Aorta (tissue), 5 donors: ENCODE measurements at places on chromosomes 7 and 10. TPM values are rescaled to one million over a fixed set of nuclear protein-coding genes. Genes with fewer than 3 reads are reported as not detected.

DNA sequence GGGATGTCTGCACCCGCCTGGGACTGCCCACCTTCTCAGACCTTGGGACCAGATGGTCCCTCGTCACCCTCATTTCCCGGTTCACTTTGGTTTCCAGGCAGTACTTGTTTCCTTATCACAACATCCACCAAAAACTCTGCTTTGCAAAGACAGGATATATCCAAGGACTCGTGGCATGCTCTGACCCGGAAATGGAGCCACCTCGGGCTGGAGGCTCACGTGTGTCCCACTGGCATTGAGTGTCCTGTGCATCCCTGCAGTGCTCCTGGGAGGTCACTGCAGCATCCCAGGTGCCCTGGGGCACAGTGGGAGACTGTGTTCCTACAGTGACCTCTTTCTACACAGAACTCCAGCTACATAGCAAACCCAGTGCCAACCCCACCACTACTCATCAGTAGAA lies 611.9 kb upstream of the FOXK1 start:
- DNase-seq: no peak

DNA sequence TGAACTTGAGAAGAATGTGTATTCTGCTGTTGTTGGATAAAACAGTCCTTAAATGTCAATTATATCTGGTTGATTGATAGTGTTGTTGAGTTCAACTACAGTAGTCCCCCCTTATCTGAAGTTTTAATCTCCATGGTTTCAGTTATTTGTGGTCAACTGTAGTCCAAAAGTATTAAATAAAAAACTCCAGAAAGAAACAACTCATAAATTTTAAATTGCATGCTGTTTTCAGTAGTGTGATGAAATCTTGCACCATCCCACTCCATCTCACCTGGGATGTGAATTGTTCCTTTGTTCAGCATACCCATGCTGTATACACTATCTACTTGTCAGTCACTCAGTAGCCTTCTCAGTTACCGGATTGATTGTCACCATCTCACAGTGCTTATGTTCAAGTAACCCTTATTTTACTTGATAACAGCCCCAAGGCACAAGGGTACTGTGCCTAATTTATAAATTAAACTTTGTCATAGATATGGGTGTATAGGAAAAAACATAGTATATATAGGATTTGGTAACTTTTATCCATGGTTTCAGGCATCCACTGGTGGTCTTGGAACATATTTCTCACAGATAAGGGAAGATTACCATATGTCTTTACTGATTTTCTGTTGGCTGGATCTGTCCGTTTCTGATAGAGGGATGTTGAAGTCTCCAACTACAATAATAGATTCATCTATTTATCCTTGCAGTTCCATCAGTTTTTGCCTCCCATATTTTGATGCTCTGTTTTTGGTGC lies 57.1 kb downstream of the AOAH start:
- no peak for DNase-seq

DNA sequence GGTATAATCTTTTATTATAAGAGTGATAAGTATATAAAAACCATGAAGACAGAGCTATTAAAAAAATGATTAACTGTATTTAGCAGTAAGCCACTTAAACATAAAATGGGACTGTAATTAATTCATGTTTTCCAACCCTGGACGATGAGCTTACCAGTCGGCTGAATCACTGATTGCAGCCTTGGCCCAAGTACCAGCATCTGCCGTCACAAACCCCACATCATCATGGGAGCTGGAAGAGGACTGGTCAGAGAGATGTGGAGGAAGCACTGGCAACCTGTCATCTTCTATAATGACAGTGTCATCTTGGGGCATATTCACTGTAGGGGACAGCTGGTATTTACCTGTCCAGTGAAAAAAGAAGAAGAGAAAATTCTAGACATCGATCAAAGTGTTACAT lies 473.6 kb downstream of the PARD3 start:
- DNase-seq: no peak

DNA sequence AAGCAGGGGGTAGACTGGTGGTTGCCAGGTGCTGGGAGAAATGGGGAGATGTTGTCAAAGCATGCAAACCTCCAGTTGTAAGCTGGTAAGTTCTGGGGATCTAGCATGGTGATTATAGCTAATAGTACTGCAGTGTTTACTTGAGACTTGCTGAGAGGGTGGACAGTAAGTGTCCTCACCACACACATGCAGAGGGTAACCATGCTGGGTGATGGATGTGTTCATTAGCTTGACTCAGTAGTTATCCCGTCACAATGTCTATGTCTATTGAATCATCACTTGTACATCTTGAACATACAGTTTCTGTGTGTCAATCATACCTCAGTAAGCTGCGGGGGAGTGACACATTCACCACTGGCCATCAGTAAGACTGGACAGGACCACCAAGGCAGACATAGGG lies 42.1 kb downstream of the GSDME start:
- no peak for DNase-seq

LRRN3 gene
- total RNA-seq: 0.51 TPM

GRCh38 chr10:983971-984655 lies 4.1 kb upstream of the GTPBP4 start:
- DNase-seq: no peak

DNA sequence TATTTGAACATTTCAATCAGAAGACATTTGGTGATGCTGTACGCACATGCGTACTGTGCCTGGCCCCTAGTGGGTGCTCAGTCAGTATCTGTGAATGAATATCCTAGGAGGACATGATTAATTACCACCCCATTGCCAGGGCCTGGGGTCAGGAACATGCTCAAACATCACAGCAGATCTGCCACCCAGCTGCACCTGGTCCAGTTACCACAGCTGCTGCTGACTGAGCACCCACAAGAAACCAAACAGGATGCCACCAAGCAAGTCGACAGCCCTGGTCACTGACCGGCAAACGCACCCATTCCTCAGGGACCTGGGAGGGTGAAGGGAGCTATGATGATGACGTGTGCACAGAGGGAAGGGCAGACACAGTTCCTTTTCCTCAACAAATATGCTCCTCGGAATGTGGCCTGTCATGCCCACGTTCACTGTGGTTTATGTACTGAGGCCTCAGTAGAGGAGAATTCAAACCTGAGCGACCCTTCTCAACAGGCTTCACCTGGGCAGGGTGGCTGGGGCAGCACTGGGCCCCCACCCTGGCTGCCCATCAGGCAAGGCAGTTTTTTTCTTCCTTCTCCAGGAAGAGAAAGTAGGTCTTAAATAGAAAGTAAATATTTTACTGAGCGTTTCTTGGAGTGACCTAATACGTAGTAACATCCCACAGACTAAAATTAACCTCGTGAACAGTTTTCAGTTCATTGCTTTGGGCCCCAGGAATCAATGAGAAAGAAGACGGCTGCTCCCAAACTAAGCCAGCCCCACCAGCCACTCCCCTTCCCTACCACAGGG lies 13.4 kb downstream of the CTBP2 start:
- DNase-seq: no peak

ARMC3 gene
- total RNA-seq: not detected

CALML3 gene
- total RNA-seq: not detected

- DNase-seq: no peak
These were observed 21.0 kb upstream of the EIF5AL1 start for GRCh38 chr10:79491143-79491835.

DNA sequence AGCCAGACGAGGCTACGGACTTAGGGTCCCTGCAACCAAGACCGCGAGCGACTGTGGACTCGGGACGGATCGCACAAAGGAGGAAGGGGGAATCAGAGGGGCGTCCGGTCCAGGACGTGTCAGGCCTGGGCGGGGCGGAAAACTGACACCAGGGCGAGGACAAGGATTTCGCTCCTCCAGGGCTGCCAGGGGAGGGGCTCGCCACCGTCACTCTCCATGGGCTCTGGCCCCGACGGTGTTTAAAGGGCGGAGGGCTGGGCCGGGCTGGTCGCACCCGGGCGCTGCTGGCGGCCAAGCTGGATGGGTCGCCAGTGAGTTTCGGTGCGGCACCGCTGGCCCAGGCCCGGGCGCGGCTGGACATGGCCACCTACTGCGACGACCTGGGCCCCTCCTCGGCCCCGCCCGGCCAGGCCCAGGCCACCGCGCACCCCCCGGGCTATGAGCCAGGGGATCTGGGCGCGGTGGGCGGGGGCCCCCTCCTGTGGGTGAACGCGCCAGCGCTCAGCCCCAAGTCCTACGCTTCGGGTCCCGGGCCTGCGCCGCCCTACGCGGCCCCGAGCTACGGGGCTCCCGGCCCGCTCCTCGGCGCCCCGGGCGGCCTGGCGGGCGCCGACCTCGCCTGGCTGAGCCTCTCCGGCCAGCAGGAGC lies at the start of gene FOXI2:
Gene FOXI2, plus strand, starts transcription at position 271 of the 648 bp plus-strand sequence. Its CDS starts 89 bp downstream, at position 360.
- DNase-seq: no peak

IL15RA gene
- total RNA-seq: 19.0 TPM

GPAM gene
- 11.4 TPM for total RNA-seq

DNA sequence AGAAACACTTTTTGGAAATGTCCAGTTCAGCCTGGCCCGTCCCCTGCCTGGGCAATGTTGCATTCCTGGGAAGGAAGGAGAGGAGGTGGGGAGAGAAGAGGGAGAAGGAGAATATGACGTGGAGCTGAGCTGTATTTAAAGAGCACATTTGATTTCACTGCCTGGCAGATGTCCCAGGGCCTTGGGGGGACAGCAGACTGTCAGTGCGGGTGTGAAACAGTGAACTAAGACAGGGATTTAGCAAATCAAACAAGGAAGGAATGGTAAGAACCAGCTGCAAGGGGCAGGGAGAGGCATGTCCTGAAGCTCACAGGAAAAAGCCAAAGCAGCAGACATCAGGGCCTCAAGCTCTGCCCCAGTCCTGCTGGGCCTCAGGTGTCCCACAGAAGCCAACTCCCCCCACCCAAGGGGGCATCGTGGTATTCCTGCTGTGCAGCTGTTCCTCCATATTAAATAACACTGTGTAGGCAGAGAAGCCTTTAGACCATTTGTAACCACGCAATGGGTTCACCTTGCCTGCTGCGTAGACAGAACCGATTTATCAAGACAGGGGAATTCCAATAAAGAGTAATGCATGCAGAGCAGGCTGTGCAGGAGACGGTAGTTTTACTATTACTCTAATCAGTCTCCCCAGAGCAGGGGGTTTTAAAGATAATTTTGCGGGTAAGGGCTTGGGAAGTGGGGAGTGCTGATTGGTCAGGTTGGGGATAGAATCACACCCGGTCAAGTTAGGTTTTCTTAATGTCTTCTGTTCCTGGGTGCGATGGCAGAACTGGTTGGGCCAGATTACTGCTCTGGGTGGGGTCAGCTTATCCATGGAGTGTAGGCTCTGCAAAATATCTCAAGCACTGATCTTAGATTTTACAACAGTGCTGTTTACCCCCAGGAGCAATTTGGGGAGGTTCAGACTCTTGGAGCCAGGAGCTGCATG lies 18.3 kb downstream of the LEP start:
- no peak for DNase-seq

HOXA10 gene
- 1.5 TPM for total RNA-seq

SKAP2 gene
- 43.4 TPM for total RNA-seq

GRCh38 chr10:34906067-34906965 lies 91.2 kb upstream of the PARD3 start:
- DNase-seq: peak; percentile 47

GRCh38 chr10:69853064-69853463 lies 51.4 kb downstream of the COL13A1 start:
- DNase-seq: no peak

GRCh38 chr10:32909456-32909855 lies 48.6 kb downstream of the ITGB1 start:
- no peak for DNase-seq

GRCh38 chr7:37952240-37952639 lies 31.8 kb downstream of the EPDR1 start:
- no peak for DNase-seq

DNA sequence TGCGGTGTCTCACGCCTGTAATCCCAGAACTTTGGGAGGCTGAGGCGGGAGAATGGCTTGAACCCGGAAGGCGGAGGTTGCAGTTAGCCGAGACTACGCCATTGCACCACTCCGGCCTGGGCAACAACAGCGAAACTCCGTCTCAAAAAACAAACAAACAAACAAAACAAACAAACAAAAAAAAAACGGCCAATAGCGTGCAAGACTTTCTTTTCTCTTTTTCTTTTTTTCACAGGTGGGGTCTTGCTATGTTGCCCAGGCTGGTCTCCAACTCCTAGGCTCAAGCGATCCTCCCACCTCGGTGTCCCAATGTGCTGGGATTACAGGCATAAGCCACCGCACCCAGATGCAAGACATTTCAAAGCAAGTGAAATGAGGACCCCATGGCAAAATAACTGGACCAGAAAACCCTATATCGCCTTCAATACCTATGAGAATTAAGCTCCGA lies 1.6 kb downstream of the PSAP start:
- peak; percentile 41 for DNase-seq

TRIM73 gene
- 8.8 TPM for total RNA-seq

DNA sequence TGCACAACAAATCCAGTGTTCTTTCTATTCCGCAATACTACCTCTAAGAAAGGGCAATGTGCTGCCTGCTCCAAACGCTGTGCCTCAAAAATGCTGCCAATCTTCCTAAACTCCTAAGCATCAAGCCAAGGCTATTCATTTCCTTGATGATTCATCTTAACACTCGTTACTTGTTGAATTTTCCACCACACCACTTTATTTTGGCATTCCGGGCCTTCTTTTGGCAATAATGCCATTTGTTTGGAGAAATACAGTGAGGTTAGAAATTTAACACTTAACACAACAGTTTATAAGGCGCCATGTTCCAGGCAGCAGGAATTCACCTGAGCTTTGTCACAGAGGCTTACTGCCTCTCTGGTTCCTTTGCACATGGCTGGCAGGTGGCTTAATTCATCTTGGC lies 82.6 kb upstream of the ABCB5 start:
- DNase-seq: no peak

DNA sequence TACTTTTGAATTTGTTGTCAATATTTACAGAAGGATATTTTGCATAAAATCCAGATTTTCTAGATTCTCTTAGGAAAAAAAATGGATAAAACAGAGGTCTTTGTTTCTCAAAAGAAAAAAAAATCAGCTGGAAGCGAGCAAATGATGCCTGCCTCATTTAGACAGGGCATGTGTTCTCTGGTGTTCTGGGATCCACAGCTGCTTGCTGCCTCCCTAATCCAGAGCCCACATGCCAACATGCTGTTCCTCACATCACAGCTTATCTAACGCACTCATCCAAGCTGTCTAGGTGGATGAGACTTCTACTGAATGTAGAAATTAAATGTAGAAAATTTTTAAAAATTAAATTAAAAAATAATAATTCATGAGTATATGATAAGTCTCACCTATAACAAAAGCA lies 630.1 kb downstream of the SORCS1 start:
- DNase-seq: no peak

DNA sequence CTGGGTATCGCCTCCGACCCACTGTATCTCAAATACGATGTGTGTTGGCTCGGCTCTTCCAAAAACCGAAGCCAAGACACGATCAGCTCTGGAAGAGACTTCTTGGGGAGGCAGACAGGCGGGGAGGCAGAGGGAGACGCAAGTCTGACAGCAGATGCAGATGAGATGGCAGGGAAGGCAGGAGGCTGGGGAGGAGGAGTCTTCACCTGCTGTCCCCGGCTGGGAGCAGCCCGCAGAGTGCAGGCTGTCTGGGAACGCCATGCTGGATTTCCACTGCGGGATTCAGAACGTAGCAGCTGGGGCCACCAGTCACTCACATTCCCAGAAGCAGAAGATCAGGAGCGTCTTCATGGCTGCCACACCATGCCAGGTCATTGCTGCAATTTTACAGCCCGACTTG lies 29.4 kb downstream of the CTBP2 start:
- DNase-seq: no peak

UPK3BL1 gene
- total RNA-seq: 28.4 TPM
